MM.1S (cell line): ENCODE measurements at places on chromosomes 6 and 20.

- no peak for DNase-seq
These were observed 178.4 kb upstream of the ARID1B start for GRCh38 chr6:156598855-156599180.

DNA sequence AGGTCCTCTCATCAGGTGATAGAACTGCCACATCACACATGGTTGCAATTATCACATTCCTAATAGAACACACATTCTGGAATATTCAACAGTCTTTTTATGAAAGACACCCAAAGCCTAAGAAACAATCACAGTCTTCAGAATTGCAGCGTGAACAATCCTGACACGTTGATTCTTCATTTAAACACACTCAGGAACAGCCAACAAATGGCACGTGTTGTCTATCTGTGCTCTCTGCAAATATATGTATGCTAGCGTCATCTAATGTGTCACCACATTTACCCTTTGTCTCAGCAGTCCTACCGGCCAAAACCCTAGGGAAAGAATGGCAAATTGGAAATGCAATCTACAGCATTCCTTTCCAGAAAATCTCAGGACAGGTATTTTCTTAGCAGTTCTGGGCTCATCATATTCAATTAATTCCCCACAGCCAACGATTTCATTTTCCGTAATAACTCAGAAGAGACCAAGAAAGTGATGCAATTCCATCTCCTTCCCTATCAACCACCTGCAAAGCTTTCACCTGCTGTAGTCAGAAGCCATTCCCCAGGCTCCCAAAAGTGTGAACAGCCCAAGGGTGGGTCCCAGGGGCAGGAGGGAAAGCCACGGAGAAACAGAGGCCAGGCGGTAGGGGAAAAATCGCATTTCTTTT lies 280.3 kb upstream of the JARID2 start:
- no peak for DNase-seq

DNA sequence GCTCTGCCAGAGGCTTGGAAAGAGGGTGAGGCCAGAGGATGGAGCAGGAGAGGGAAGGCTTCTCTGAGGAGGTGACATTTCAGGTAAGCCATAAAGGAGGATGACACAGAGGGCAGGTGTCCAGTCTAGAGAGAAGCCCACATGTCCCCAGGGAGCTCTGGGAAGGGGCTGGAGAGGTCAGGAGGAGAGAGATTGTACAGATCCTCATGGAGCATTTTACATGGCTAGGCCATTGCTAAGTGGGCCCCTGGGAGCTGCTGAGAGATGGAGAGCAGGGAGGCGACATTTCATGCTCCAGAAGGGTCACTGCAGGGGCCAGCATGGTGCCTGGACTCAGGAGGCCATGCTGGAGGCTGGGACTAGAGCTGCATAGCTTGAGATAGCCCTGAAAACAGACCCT lies 124.5 kb downstream of the TOX2 start:
- DNase-seq = no peak

DNA sequence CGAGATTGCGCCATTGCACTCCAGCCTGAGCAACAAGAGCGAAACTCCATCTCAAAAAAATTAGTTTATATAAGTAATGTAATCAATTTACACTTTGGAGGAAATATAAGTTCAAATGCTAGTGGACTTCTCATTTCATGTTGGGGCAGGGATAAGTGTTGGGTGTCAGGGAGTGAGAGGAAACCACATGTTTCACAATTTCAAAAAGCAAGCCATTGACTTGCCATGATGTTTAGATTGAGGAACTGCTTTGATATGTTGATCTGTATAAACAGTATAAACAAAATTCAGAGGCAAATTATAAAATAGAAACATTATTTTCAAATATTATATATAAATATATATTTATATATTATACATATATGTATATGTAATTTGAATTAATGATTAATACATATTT lies 42.7 kb downstream of the FILIP1 start:
- DNase-seq = no peak

GRCh38 chr20:32155017-32155981 lies 45.8 kb downstream of the TM9SF4 start:
- DNase-seq = no peak

DNA sequence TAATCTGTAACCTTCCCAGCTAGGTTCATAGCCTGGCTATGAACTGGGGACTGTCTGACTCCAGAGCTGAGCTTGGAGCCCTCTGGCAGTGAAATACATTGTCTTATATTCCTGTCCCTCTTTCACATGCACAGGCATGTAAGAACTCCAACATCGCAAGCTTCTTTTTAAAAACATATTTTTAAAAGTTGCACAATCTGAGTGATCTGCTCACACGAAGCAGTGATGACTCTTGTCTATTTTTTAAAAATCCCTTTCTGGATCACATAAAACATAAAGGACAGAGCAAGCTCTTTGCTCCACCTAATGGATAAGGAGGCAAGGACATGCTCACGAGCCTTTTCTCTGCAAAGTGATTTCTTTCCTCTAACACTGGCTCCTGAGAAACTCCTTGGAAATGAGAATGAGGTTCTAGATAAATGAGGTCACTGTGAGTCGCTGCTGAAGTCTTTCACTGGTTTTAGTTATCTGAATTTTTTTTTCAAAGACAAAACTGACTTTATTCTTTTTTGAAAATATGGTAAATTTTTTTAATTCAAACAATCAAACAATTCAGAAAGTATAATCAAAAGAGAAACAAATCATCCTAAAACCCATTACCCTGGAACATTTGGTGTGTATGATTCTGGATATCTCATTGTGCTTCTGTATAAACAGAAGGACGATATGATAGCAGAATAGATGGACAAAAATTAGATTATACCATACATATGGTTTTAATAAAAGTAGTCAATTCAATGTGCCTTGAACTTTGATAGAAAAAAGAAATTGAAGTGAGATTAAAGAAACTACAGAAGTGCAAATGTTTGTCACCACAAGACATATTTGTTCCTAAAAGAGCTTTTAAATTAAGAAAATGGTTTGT lies 30.8 kb downstream of the IL20RA start:
- peak; percentile 34 for DNase-seq

DNA sequence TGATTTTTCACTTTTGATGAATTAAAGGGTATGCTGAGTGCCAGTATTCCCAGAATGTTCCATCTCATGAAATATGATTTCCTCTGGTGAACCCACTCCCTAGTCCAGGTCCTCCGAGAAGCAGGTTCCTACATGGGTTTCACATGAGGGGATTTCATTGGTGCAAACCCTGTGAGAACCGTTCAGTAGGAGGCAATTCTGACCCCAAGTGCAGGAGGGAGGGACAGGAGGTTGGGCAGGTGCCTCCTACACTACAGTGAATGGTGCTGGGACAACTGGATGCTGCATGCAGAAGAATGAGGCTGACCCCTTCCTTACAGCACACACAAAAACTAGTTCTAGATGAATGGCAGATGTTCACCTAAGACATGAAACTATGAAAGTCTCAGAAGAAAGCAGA lies 5.1 kb upstream of the ULBP2 start:
- no peak for DNase-seq
